ENCODE measurements at places on chromosomes 7 and 10.

GRCh38 chr7:3201937-3202710 lies 98.9 kb upstream of the SDK1 start:
- no peak for DNase-seq

DNA sequence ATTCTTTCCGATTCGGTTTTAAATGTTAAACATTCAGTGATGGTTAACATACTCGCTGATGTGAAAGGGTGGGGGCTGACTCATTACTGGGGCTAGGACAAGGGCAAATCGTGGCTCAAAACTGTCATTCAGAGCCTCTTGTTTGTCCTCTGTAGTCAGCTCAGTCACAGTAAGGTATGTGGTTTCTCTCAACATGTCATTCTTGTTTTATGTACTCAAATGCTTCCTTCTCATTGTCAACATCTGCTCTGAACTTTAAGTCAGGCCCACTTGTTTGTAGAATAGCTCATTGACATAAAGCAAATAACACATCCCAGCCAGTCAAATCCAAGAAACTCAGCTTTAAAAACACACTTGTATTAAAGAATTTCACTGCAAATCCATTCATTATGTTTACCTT lies 7.3 kb downstream of the SLC16A9 start:
- no peak for DNase-seq

DNA sequence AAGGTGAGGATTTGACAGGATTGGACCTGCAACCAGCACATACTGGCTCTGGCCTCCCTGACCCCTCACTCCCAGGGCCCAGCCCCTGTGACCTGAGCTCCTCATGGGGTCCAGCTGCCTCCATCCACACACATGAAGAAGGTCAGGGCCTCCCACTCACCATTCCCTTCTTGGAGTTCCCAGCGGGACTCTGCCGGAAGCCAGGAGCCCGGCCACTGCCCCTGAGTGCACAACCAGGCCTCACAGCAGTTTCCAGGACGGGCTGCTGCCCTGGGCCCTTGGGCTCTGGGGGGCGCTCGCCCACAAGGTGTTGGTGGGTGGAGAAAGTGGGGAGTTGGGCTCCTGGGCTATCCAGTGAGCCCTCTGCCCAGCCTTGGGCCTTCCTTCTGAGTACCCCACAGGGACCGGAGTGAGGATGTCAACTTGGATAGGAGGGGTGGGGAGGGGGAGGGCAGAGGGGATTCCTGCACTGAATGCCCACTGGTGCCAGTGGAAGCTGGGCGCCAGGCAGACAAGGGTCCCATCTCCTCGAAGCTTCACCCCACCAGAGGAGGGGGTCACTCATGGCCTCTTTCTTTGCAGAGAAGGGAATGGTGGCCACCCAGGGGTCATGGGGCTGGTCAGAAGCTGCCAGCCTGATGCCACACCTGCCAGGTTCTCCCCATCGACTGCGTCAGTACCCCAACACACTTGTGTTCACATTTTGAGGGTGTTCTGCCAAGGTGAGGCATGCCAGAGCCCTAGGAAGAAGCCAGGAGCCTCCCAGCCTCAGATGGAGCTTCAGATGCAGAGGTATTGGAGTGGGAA lies 115.3 kb downstream of the PTPN20 start:
- no peak for DNase-seq

- DNase-seq: no peak
Observed at GRCh38 chr10:75014516-75015230, 96.8 kb upstream of the SAMD8 start.

DNA sequence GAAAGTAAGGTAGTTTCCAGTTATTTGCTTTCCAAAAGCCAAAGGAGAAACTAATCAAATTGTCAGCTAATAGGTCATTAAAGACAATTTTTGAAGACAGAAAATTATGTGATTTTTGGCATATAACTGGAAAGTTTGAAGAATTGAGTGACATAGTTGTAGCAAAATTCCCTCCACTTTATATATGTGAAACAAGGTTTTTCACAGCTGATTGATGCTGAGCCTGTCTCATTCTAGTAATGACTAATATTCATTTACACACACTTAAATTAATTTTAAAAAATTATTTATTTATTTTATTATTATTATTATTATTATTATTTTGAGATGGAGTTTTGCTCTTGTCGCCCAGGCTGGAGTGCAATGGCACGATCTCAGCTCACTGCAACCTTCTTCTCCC lies 16.3 kb upstream of the SIRT1 start:
- no peak for DNase-seq
